Activated CD8-positive, alpha-beta memory T cell treated with anti-CD3 and anti-CD28 coated beads, Interleukin-2, amount 50 U/mL, for 4 hours (primary cell): ENCODE measurements at places on chromosomes 4 and X.

- DNase-seq: no peak
Measured at GRCh38 chr4:173138624-173139023, 30.0 kb upstream of the GALNT7 start.

DNA sequence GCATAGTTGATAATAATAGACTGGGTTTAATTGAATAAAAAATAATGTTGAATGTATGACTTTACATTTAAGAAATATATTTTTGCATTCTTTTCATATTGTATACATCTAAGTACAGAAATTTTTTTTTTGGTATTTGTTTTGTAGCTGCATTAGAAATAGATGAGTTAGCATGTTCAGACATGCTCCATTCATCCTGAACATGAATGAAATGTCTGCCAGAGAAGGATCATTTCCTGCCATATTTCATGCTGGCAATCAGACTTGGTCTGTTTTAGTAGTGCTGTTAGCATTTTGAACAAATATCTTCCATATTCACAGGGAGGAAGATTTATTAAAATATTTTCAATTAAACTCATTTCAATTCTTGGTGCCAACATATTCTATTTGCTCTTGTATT, 98.9 kb downstream of the FRMPD4 start:
- no peak for DNase-seq

DNA sequence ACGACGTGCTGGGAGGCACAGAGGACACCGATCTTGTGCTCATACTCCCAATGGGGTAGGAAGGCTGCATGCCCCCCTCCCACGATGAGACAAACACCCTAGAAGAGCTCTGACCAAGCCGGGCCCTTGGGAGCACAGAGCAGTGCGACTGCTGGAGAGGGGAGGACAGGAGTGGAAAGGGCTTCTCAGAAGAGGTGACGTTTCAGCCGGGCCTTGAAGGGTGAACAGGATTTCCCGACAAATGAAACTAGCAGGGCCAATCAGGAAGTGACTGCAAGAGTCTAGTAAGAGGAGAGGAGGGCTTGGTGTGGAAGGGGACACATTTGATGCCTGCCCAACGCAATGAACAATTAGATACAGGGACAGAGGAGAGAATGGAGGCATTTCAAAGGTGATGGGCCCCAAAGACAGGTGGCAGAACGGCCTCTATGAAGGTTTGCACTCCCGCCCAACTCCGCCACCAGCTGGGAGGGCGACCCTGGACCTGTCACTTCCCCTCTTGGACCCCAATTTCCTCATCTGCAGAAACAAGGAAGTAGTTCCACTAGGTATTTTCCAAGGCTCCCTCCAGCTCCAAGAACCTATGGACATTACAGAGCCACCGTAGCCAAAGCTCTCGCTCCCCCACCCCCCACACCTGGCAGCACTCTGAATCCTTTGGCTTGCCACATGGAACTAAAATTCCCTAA, 3.9 kb downstream of the HCFC1 start:
- DNase-seq: no peak

DNA sequence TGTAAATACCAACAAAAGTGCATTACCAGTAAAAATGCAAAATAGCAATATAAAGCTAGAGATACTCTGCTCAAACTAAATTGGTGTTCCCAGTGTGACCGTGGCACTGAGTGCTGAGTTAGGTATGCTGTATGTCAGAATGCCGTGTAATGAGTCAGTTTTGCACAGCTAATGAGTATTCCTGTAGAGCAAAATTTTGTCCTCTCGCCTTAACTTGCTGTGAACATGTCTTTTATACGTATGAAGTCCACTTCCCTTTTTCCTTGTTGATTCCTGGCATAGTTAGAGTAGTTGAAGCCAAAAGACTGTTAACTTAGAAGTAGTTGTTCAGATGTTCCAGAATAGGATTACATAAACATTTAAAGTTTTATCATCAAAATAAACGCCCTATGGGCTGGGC, 11.5 kb downstream of the DCLK2 start:
- DNase-seq: no peak

DNA sequence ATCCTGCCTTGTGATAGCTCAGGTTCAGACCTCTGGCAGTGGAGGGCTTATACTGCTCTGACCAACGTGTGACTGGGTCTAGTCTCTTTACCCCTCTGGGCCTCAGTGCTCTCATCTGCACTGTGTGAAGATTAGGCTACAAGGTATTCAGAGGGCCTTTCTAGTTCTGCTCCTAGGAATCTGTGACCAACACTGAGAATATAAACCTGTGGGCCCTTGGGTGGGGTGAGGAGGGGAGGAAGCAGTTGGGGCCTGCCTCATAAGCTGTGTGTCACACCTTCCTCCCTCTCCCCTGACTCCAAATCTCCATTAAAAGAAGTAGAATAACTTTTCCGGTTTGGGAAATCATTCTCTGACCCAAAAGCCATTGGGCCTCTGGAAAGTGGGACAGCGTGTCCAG, 66.3 kb upstream of the MSN start:
- no peak for DNase-seq
